ENCODE measurements at places on chromosomes 3 and 15.

DNA sequence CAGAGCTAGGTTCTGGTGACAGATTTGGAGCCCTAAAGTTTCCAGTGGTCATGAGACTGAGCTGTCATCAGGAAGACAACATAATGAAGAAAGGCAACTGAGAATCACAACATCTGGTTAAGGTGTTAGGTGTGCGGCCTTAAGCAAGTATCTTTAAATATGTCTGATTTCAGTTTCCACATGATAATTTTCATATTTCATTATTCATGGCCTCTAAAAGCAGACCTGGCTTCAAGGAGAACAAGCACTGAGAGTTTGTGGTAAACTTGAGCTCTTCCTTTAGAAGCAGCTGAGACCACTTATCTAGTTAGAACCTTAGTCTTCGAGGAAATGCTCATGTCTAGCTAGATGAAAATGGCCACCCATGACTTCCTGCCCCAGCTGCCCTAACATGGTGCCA, 25.7 kb upstream of the MYLK start:
- DNase-seq, result no peak

- DNase-seq, result no peak
Measured at GRCh38 chr3:117282566-117282965, 573.0 kb downstream of the TUSC7 start.

- DNase-seq, result no peak
Measured at GRCh38 chr15:79365765-79366164, 54.9 kb downstream of the TMED3 start.

- no peak for DNase-seq
Measured at GRCh38 chr15:89171136-89172072, 50.0 kb downstream of the RLBP1 start.

DNA sequence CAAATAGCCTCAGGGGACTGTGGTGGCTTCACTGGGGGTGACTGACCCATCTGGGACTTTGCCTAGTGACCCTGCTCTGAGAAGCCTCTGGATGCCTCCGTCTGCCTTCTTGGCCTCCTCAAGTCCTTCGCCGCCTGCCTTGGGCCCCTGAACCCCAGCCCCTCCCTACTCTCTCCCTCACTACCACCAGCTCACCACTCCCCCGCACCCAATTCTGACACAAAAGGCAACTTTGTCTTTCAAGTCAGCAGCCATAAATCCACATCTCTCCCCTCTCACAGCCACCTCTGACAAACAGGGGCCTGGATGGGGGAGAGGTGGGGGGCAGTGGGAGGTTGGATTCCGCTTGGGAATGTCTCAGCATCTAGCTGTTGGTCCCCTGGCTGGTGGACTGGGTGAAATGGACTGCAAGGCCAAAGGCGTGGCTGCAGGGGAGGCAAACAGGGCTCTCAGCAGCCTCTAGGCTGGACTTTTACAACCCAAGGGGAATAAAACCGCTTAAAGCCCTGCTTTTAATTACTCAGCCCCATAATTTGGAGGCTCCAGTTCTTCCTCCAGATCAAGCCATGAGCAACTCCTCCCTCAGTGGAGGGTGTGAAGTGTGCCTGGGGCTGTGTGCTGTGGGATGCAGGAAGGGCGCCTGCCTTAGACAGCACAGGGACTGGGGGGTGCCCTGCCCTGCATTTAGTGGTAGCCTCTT, 33.4 kb downstream of the IGDCC3 start:
- no peak for DNase-seq

GRCh38 chr15:51936105-51936478, 35.5 kb downstream of the LEO1 start:
- DNase-seq, result no peak

DNA sequence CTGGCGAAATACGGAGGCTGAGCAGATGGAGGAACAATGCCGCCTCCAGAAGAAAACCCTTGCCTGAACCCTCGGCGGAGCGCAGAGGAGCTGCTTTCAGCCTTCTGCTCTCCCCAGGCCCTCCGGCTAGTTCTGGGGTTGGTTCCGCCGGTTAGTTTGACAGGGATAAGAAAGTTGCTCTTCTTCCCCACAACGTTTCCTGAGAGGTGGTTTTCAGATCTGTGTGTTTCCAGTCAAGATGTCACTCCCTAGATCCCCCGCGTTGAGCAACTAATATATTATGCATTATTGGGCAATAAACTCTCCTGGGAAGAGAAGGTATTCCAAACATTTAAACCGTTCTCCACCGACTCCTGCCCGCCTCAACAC, 551 bp downstream of the NLGN1 start:
- DNase-seq, result no peak

DNA sequence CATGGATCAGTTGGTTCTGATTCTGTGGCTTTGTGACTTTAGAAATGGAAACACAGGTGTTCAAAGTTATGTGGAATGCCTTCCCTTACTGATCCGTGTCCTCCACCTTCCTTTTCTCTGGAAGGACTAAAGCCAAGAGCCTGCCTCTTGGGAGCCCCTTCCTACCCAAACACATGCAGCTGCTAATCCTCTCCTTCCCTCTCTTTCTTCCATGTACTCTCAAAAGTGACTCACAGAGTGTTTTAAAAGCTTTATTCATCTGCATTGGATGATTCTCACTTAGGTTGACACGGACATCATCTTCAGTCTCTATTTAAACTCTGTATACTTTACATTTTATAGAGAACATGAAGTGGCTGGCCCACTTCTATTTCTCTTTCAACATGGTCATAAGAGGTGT, 856.5 kb upstream of the ARPP21 start:
- no peak for DNase-seq

- no peak for DNase-seq
Measured at GRCh38 chr3:108234387-108234957, 12.2 kb upstream of the IFT57 start.

GRCh38 chr15:40108061-40108854, 421 bp downstream of the BMF start:
- DNase-seq, result no peak

GRCh38 chr3:119810018-119810435, 28.1 kb downstream of the NR1I2 start:
- no peak for DNase-seq

- DNase-seq, result peak; percentile 55
Measured at GRCh38 chr3:136305879-136306278, 55.7 kb downstream of the PCCB start.

DNA sequence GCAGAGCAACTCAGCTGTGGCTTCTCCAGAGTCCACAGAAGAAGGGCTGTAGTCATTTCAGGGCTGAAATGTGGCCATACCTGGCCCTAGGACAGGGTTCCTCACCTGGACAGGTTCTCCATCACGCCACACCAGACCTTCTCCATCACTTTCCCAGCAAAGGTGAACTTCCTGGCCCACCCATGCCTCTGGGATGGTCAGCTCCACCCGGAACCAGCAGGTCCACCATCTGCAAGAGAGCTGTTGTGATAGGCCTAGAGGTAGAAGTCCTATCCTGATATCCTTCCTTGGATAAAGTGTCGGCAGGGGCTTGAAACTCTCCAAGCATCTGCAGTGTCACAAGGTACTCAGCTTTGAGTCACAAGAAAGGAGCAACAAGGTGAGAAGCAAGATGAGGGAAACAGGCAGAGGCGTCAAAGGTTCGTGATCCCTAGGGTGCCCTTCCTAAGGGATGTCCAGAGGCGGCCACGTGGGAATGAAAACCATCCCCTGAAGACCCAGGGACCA, 948 bp downstream of the MAN2C1 start:
- no peak for DNase-seq

- no peak for DNase-seq
Measured at GRCh38 chr3:133264920-133265319, 134.9 kb upstream of the BFSP2 start.

GRCh38 chr15:49293941-49294340, 123.9 kb downstream of the GALK2 start:
- DNase-seq, result no peak

GRCh38 chr3:119555309-119555735, 4.1 kb downstream of the CD80 start:
- DNase-seq, result no peak

GRCh38 chr3:72907131-72907711, 19.4 kb downstream of the GXYLT2 start:
- DNase-seq, result no peak

DNA sequence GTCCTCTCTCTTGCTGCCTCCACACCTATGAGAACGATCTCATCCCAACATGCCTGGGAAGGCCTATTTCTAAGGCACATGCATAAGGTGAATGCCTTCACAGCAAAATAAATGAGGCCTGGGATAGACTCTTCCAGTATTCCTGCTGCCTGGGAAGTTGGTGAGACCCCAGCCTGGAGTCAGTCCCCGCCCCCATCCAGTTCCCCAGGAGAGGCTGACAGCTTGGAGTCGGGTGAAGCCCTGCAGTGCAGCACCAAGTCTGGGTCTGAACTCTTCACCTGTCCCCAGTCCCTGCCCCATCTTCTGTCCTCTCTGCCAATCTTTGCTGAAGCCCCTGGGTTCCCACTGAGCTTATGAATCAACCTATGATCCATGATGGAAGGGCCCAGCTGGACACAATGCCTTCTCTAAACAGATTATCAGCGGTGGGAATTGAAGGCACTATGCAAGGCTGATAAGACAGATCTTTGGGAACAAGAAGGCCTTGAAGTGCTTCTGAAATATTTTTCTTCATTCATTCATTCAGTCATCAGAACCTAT, 10.2 kb upstream of the APBA2 start:
- no peak for DNase-seq

DNA sequence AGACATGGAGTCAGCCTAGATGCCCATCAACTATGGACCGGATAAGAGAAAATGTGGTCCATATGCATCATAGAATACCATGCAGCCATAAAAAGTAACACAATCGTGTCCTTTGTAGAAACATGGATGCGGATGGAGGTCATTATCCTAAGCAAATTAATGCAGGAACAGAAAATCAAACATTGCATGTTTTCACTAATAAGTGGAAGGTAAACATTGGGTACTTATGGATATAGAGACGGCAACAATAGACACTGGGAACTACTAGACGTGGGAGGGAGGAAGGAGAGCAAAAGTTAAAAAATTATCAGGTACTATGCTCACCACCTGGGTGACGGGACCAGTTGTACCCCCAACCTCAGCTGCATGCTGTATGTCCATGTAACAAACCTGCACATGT, 2.5 kb downstream of the PLD1 start:
- no peak for DNase-seq

- no peak for DNase-seq
Measured at GRCh38 chr3:48446043-48446424, 503 bp upstream of the ATRIP start.

DNA sequence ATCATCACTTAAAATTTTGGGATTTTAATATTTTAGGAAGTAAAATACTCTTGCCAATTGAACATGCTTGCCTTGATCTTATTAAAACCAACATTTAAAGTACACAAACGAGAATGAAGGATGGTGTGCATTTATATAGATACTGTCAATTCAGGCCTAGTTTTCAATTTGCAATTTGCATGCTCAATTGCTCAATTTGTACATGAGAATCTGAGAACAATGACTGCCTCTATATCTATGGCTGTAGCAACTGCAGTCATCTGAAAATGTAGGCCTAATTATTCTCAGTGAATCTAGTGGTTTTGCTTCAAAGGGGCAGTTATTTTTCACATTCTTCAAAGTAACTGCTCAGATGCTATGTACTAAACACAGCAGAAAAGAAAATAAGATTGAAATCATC, 18.8 kb downstream of the ZBBX start:
- DNase-seq, result no peak

DNA sequence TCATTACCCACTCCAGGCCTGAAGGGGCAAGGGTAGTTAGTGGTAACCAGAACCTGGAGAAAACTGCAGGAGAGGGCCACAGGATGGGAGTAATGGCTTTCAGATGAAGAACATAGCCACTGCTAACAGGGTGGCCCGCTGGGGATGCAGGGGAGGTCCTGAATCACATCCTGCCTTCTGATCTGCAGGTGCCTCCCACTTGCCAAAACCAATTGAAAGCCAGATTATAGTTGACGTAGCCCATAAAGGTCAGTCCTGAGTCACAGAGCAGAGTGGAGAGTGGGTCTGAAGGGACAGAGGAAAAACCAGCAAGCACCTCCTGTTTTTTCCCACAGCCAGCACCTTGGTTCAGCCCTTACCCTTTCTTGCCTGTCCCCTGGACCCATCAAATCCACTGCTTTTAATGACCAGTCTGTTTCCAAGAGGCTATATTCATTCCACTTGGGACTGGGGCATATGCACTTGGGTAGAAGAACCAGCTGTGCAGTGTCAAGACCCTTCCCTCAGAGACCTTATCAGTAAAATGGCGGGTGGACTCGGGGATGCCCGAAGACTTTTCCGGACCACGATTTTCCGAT, 646 bp upstream of the SLC35G2 start:
- peak; percentile 66 for DNase-seq

- no peak for DNase-seq
Measured at GRCh38 chr3:103968131-103968530, 1398.6 kb upstream of the ALCAM start.

GRCh38 chr3:72847751-72848702, at the start of gene SHQ1:
Gene SHQ1, minus strand, starts transcription at chr3:72848445. Its CDS starts 105 bp downstream, at chr3:72848340.
- peak; percentile 91 for DNase-seq

DNA sequence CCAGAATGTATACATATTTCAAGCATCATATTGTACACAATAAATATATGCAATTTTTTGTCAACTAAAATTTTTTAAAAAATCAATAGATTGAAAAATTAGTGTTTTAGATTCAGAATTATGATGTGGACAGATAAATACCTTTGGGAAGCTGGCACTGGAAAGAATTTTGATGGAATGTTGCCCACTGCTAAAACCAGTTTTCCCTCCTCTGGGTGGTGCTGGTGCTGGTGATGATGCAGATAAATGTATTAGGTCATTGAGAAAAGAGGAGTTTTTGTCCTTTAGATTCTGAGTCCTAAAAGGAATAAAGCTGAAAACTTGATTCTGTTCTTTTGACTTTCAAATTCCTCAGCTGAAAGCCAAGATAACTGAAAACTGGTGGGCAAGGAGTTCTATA, 56.0 kb upstream of the SUCLG2 start:
- DNase-seq, result no peak

- no peak for DNase-seq
Measured at GRCh38 chr15:41932511-41933289, 38.8 kb upstream of the SPTBN5 start.

DNA sequence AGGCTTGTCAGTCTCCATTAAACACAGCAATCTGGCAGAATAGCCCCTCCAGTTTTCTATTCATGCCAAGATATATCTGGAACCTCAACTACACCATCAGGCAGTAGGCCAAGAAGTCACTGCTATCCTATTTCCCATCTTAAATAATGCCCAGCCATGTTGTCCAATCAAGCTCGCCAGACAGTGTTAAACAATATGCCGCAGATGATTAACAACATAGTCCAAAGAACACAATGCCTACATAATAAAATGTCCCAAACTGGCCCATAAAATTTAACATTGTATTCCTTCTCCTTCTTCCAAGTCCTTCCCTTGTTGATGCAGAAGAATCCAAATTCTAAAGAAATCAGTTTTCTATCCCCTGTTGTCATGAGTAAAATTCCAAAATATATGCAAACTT, 427.4 kb upstream of the PPP2R3A start:
- no peak for DNase-seq

DNA sequence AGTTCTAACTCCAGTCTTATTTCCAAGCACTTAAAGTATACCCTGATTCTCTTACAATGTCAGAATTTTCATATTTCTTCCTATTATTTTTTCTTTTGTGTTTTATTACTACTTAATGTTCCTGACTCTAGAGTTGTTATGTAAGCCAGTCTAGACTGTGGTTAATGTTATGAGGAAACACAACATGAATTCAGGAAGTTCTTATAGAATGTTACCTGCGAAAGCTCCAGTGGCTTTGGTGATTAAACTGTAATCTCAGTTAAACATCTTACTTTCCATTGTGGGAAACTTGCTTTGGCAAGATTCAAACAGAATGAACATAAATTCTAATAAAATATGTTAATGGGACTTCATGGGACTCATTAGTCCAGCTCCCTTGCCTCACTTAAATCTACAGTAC, 36.6 kb upstream of the CHL1 start:
- no peak for DNase-seq
